Thymus (tissue), 14 donors: ENCODE measurements at places on chromosomes 4 and X. TPM values are rescaled to one million over a fixed set of nuclear protein-coding genes. Genes with fewer than 3 reads are reported as not detected.

The MCF2 gene
- 0.33 TPM for total RNA-seq

The REELD1 gene
- 0.05 TPM for total RNA-seq

The TCEAL7 gene
- 6.1 TPM for total RNA-seq

The ASB12 gene
- total RNA-seq: 0.09 TPM

The ARHGAP10 gene
- total RNA-seq: 11.8 TPM

The TMSB15C gene
- 3.4 TPM for total RNA-seq

The HTRA3 gene
- 1.5 TPM for total RNA-seq

- H3K27me3 ChIP-seq: no peaks in the 10 kb centered on the region
- H3K4me3 ChIP-seq: no peak overlapping the region
- no peaks in the 10 kb centered on the region for H3K36me3 ChIP-seq
- no peaks in the 10 kb centered on the region for H3K4me1 ChIP-seq
- no peak for DNase-seq
- H3K27ac ChIP-seq: no peak overlapping the region
Observed at GRCh38 chr4:22502895-22503814, 12.7 kb downstream of the ADGRA3 start.

DNA sequence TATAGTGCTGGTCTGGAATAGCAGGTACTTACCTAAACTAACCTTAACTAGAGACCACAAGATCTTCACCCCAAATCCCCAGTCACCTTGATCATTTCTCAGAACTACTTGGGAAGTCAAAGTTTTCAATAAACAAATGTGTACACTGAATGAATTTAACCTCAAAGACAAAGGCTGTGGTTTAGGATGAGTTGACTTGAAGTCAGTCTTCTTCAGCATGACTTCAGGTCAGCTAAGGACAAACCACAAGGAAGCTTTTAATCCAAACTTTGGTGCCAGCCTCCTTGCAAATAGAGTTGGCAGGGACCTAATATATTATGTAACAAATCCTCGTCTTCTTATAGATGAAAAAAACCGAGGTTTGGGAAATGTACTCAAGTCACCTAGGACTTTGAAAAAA is 21.2 kb upstream of the VCX2 start:
- H3K27ac ChIP-seq: no peak overlapping the region
- H3K4me1 ChIP-seq: no peaks in the 10 kb centered on the region
- no peaks in the 10 kb centered on the region for H3K36me3 ChIP-seq
- no peaks in the 10 kb centered on the region for H3K27me3 ChIP-seq
- H3K4me3 ChIP-seq: no peak overlapping the region
- no peak for DNase-seq

GRCh38 chr4:61442936-61443335 is 242.8 kb downstream of the ADGRL3 start:
- no peak overlapping the region for H3K4me3 ChIP-seq
- no peak for DNase-seq
- no peaks in the 10 kb centered on the region for H3K36me3 ChIP-seq
- H3K4me1 ChIP-seq: no peaks in the 10 kb centered on the region

- H3K27me3 ChIP-seq: no peaks in the 10 kb centered on the region
- H3K4me1 ChIP-seq: no peaks in the 10 kb centered on the region
- H3K36me3 ChIP-seq: no peaks in the 10 kb centered on the region
Observed at GRCh38 chrX:150805736-150806135, 92.7 kb downstream of the CD99L2 start.

DNA sequence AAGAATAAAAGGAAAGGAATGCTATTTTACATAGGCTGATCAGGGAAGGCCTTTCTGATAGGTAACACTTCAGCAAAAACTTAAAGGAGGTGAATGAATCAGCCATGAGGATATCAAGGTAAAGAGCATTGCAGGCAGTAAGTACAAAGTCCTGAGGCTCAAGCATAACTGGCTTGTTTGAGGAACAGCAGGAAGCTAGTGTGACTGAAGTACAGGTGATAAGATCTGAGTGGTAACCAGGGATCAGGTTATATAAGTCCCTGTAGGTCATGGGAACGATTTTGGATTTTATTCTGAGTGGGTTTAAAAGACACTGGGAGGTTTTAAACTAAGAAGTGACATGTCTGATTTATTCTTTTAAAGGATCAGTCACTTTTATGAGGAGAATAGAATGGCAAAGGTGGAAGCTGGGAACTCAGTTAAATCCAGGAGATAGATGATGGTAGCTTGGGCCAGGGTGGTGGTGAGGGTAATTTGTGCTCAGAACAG is 47.1 kb upstream of the THOC2 start:
- H3K27ac ChIP-seq: no peak overlapping the region
- no peaks in the 10 kb centered on the region for H3K27me3 ChIP-seq
- no peaks in the 10 kb centered on the region for H3K36me3 ChIP-seq
- DNase-seq: no peak

- H3K36me3 ChIP-seq: no peaks in the 10 kb centered on the region
- H3K27me3 ChIP-seq: no peaks in the 10 kb centered on the region
- no peak for DNase-seq
- H3K4me1 ChIP-seq: peaks cover 6% of the 10 kb centered on the region
Observed at GRCh38 chr4:70666369-70666768, at the start of gene JCHAIN. JCHAIN (minus strand) TSS chr4:70666508; CDS start chr4:70666490, 18 bp downstream.

DNA sequence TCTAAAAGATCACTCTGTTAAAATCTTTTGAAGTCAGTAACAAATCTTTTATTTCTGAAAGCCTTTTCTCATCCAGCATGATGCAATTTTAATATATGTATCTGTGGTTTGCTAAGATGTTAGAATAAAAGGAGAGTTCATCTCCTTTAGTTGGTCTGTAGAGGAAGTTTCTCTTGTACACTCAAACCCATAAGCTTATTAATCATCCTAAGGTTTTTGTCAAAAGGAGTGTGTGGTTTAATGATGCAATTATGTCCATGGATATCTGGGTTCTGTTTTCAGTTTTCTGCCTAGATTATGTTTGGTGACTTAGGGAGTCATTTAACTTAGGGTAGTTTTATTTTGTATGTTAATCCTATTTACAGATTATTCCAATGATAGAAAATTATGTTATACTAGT is 52.1 kb upstream of the NDST4 start:
- no peaks in the 10 kb centered on the region for H3K4me1 ChIP-seq
- no peaks in the 10 kb centered on the region for H3K27me3 ChIP-seq
- no peak overlapping the region for H3K27ac ChIP-seq
- no peak for DNase-seq
- H3K36me3 ChIP-seq: no peaks in the 10 kb centered on the region
